ENCODE measurements at places on chromosomes 16 and 17.

- DNase-seq: peak; percentile 93
Observed at GRCh38 chr17:51046514-51047384, 73.9 kb downstream of the SPAG9 start.

DNA sequence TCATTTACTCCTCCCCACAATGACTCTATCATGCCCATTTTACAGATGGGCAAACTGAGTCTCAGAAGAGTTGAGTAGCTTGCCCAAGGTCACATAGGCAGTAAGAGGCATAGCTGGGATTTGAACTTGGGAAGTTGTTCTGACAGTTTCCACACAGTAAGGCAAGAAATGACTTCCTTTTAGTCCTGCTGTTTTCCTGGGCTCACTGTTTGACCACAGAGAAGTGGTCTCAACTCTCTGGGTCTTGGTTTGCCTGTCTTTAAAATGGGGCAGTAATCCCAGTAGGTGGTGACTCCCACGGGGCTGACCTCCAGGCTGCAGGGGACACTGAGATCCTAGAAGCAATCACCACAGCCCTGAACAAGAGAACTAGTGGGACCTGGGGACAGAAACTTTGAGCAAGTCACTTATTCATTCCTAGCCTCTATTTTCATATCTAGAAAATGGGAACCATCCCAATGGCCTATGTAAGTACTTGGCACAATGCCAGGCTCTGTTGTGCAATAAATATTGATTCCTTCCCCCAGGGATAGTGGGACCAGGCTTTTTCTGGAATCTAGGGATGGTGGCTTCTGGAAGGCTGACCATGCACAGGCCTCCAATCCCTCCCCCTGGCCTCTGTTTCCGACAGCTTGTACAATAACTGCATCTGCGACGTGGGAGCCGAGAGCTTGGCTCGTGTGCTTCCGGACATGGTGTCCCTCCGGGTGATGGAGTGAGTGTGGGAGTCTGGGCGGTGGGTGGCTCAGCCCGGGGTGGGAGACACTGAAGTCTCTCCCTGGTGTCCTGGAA, 20.5 kb downstream of the DEXI start:
- DNase-seq: no peak

- DNase-seq: no peak
Observed at GRCh38 chr17:8283356-8283755, 5.1 kb upstream of the RANGRF start.

GRCh38 chr16:28604186-28604565, 5.7 kb downstream of the SULT1A1 start:
- DNase-seq: no peak

GRCh38 chr17:33385133-33385532, 92.0 kb upstream of the ASIC2 start:
- no peak for DNase-seq
